ENCODE measurements at places on chromosomes 4 and X. TPM values are rescaled to one million over a fixed set of nuclear protein-coding genes. Genes with fewer than 3 reads are reported as not detected.

RPA4 gene
- total RNA-seq: not detected

SPATA18 gene
- total RNA-seq: 3.3 TPM

SLC6A14 gene
- total RNA-seq: not detected

SEC24B gene
- total RNA-seq: 23.1 TPM

BMP3 gene
- total RNA-seq: not detected

GC gene
- not detected for total RNA-seq

MAGEC2 gene
- 1.4 TPM for total RNA-seq

CT83 gene
- not detected for total RNA-seq

SLC9B1 gene
- total RNA-seq: not detected

STAP1 gene
- not detected for total RNA-seq

EFHC2 gene
- total RNA-seq: not detected

RAB9B gene
- 0.68 TPM for total RNA-seq

TLR10 gene
- 0.03 TPM for total RNA-seq

KLF8 gene
- not detected for total RNA-seq
